ENCODE measurements at places on chromosomes 11 and 22.

- no peak for DNase-seq
Measured at GRCh38 chr11:131908316-131908715, 537.9 kb downstream of the NTM start.

- no peak for DNase-seq
Measured at GRCh38 chr11:82012276-82012675, 721.4 kb downstream of the FAM181B start.

DNA sequence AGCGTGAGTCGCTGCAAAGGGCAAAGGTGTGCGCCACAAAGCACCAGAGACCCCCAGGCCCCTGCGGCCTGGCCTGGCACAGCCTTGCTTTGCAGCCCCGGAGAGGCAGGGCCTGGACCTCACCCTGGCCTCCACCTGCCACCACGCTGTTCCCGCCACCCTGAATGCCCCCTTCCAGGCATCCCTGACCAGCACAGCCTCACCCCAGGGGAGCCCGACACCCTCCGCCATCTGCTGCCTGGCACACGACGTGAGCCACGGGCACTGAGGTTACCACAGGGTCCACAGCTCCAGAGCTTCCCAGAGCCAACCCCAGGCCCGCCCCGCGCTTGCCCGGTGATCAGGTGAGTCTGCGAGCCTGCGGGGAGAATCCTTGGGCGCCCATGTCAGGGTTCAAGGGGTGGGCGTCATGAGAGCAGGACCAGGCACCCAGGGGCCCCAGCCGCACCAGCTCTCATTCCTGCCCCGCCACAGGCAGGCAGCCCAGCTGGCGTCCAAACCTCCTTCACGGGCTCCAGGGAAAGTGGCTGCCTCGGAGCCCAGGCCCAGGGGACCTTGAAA is 171.3 kb downstream of the BRD1 start:
- no peak for DNase-seq

DNA sequence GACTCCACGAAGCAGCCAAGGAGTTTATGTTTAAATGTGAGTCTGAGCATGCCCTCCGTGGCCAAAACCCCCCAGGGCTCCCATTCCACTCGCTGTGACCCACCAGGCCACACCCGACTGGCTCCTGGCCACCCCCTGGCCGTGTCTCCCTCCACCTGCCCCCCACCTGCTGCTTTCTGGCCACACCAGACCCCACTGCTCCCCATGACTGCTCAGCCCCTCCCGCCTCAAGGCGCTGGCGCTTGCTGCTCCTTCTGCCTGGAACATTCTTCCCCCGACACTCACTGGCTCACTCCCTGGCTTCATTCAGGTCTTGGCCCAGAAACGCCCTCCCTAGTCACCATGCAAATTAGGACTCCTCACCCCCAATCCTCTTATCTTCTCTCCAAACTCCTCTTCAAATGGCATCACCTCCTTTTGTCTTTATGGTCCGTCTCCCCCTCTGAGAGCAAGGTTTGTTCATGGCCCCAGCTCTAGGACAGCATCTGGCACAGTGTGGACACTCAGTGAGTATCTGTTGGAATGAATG is 72.2 kb downstream of the EFCAB6 start:
- DNase-seq = no peak

DNA sequence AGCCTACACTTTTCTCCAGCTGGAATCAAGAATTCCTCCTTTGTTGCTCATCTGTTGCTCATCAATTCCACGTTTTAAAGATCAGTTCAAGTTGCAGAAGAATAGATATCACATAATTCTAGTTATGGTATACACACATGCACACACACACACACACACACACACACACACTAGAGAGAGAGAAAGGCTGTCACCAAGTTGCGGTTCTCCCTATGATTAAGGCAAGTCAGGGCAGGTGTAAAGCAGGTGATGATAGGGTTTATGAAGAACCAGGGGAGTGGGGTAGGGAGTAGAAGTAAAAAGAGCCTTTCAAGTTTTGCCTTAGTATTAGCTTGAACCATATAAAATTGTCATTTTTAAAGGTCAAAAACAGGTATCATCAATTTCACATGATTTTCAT is 31.7 kb upstream of the TMPRSS4 start:
- peak; percentile 18 for DNase-seq

GRCh38 chr11:86062719-86063118 is 6.2 kb downstream of the PICALM start:
- DNase-seq = no peak

DNA sequence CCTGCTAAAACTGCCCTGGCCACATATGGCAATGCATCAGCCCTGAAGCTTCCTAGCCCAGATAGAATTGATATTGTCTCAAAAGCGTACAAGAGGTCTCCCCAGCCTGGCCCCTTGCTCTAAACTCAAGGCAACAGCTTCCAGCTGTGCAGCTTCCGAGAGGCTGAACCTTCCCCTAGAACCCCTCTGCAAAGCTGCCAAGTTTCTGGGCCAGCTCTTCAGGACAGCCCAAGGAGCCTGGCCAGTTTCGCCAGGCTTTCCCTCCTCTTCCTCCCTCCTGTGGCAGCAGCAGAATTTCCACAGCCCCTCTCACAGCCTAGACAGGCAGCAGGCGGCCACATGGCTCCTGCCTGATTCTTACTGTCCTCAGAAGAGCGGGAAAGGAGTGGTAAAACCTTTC is 34.5 kb downstream of the NUMA1 start:
- DNase-seq = no peak

- DNase-seq = peak; percentile 17
Measured at GRCh38 chr11:49995565-49995964, 13.2 kb upstream of the OR4C12 start.

DNA sequence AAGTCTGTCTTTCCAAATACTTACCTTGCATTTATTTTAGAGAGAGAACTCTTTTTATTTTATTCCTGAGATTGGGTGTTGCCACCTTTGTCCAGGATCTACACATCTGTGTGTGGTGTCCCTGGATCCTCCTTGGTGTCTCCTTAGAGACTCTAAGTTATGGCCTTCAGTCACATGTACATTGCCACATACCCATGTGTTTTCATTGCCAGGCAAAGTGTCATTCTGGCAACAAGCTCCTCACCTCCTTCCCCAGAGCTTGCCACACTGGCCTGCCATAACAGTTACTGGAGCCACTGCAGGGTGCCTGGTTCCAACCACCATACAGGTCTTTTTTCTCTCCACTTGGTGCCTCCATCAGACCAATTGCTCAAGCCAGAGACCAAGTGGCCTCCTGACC is 379.7 kb downstream of the NTM start:
- DNase-seq = no peak

GRCh38 chr22:49736538-49736937 is 91.1 kb downstream of the BRD1 start:
- DNase-seq = no peak

DNA sequence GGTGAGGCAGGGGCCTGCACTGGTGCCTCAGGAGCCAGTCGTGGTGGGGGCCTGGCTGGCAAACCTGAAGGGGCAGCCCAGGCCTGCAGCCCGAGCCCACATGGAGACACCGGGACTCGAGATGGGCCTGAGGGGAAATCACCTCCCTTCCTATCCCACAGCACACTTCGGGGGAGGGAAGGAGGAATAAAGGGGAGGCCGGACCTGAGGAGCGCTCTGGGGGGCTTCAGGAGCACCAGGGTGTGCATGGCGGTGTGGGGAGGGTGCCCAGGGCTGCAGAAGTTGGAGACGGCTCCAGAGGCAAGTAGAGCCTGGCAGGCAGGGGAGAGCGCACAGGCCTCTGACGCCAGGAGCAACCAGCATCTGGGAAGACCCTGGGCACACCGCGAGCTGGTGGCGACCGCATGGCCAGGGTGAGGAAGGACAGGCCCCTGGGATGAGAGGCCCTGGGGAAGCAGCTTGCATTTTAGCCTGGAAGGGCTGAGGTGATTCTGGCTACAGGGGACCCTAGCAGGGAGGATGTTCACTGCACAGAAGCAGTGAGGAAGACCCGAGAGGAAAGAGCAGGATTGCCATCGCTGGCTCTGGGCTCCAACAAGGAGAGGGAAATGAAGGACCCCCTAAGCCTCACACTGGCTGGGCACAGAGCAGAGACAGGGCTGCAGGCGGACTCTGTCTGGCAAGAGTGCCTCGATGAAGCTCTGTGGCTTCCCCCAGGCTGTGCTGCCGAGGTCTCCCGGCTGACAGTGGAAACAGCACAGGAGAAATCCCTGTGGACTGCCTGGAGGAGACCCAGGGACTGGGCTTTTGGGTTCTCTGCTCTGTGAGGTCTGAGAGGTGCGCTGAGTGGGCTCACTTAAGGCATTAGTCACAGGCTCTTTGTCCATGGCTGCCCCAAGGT is 457.7 kb downstream of the BRD1 start:
- no peak for DNase-seq

GRCh38 chr22:20965104-20965887 is 1.8 kb upstream of the AIFM3 start:
- no peak for DNase-seq

- DNase-seq = no peak
Measured at GRCh38 chr11:66971488-66971887, 3.6 kb upstream of the C11orf86 start.

DNA sequence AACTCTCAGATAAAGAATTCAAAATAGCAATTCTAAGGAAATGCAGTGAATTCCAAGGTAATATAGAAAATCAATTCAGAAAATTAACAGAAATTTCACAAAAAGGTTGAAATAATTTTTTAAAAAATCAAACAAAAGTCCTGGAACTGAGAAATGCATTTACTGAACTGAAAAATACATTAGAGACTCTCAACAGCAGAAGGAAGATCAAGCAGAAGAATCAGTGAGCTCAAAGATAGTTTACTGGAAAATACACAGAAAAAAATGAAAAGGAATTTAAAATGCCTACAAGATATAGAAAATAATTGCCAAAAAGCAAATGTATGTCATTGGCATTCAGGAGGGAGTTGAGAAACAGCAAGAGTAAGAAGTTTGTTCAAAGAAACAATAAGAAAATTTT is 107.3 kb downstream of the BUD13 start:
- DNase-seq = no peak

- no peak for DNase-seq
Measured at GRCh38 chr11:113896156-113896879, 8.3 kb upstream of the HTR3B start.

DNA sequence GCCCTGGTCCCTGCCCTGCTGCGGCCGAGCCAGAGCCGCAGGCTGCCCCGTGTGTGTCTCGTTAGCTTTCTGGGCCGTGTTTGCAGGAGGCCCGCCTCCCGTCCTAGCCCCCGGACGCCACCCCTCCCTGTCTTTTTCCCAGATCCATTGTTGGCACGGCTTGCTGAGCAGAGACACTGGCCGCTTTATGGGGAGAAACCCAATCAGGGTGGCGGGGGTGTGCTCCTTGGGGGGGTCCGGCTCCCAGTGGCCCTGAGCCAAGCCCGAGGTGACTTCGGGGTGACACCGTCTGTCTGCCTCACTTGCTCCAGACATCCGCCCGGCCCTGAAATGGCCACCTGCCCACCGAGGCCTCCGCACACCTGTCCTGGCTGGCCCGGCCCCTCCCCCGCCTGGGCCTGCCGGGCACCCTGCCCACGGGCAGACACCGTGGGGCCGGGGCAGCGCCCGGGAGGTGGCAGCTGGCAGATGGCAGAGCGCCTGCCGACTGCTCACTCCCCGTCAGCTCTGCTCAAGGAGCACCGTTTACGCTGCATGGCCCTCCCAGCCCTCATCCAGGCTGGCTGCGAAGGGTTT is 43.1 kb upstream of the PPARA start:
- no peak for DNase-seq

DNA sequence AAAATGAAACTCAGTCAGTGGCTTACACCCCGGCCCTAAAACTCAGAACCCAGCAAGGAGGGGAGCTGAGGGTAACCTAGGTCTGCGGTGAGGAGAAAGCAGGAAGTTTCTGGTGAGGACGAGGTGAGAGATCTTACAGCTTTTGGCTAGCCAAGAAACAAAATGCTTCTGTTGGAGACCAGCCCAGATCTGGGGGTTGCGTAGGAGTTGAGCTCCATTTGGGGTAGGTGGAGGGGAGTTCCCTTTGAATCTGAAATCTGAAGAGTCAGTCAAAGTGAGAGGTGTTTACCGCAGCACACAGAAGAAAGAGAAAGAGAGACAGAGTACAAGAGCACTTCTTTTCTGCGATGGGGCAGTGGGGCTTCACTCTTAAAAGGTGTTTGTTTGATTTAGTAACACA is 29.6 kb downstream of the EHF start:
- no peak for DNase-seq

DNA sequence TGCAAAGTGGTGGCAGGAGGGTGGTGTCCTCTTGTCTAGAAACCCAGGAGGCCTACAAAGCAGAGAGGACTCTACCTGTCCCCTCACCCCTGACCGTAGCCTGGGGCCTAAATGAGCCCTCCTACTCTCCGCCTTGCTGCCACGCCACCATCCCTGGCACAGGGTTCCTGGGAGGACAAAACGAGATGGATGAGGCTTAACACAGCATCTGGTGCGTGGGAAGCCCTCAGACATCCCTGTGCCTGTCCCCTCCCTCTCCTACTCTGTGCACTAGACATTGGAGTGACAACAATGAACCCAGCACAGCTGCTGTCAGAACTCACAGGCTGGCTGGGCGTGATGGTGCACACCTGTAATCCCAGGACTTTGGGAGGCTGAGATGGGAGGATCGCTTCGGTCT is 36.4 kb upstream of the DKK3 start:
- no peak for DNase-seq

DNA sequence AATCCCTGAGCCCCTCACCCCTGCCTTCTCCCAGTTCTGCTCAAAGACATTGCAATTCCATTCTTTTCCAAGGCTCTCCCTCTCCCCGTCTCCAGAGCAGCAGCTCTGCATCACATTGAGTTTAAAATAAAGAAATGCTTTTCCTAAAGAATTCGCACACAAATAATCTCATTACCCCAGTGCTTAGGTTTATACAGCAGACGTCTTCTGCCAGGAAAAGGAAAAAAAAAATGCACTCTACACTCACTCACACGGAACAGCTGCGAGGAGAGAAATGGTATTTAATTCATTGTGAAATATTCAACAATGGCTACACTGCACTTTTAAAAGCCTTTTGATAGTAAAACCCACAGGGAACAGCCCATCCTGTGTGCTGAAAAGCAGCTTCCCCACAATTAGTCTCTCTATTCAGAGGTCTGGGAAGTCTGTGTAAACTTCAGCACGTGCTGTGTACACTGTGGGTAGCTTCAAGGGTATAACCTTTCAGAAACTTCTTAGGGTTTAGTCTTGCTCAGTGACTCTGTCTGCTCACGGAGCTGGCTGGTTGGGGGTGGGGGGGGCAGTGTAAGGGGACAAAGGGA is 42.8 kb downstream of the ETS1 start:
- DNase-seq = peak; percentile 51

DNA sequence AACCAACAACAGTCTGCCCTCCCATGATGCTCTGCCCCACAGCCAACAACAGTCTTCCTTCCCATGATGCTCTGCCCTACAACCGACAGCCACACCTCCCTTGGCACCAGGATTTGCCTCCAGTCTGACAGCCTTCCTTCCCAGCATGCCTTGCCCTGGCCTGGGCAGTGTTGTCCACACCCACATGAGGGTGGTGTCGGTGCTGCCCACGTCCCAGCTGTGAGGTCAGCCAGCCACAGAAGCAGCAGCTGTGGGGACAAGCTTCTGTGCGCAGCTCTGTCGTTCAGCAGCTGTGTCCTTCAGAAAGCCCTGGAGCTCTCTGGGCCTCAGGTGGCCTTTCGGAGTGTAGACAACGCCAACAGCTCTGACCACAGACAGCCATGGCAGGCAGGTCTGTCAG is 1378.9 kb downstream of the BRD1 start:
- DNase-seq = no peak

- DNase-seq = no peak
Measured at GRCh38 chr11:19392847-19393518, 152.2 kb upstream of the E2F8 start.
